Inflammatory macrophage treated with lipopolysaccharide for 4 hours (primary cell): ENCODE measurements at places on chromosomes 7 and 10.
A peak's percentile ranks its signal among the peaks of the same experiment; 100 is the strongest.

DNA sequence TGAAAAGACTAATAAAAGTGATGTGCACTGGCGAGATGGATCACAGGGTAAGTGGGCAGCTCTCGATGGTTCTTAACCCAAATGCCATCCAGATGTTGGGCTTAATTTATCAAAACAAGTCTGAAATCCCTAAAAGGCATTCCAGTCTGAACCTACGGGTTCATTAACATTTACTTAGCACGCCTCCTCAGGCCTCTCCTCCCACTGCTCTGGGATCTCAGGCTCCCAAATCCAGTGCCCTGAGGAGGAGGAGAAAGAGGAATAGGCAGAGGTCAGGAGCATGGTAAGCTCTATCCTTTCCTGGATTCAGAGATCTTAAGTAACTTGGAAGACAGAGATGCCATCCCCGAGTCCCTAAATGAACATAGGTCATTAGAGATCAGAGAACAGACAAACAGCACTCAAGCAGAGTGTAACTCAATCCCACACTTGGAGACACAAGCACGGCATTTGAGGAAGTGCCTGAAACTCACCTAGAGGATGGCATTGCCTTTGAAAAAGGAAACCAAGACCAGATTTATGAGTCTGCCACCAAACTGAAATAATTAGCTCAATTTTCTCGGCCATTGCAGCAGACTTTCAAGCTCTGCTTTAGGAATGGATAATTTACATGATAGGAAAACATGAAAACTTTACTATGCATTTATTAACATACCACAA lies 140.9 kb downstream of the CXCL12 start:
- no peak for DNase-seq

- no peak for DNase-seq
Measured at GRCh38 chr10:63697956-63698786, 177.0 kb downstream of the REEP3 start.

GRCh38 chr10:92413011-92413410 lies 122.0 kb downstream of the MARCHF5 start:
- no peak for DNase-seq

GRCh38 chr10:11881477-11882417 lies 58.6 kb downstream of the PROSER2 start:
- no peak for DNase-seq

DNA sequence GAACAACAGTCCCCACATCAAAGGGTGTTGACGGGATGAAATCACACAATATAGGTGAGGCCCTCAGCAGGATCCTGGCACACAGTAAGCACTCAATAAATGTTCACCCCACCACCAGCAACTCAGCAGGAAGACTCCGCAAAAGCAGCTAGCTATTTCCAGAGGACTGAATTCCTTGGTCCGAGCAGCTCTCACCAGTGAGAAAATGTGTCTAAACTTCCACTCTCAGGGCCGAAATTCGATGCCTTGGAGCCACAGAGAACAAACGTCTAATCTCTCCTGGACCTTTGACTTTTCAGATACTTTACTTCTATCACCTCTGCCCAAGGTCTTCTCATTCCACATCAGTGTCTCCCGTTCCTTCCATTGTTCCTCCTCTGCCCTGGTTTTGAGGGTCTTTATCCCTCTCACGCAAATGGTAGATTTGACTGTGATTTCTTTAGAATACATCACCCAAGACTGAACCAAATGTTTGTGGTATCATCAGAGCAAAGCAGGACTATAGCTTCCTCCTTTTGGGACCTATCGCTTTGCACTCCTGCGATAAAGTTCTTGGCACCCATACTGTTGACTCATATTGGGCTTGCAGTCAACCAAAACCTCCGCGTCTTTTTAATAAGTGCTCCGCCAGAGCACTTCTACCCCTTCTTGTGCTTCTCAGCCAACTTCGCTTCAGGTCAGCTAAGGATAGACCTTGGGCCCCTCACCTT lies 903 bp upstream of the NT5C2 start:
- DNase-seq: peak; percentile 54

DNA sequence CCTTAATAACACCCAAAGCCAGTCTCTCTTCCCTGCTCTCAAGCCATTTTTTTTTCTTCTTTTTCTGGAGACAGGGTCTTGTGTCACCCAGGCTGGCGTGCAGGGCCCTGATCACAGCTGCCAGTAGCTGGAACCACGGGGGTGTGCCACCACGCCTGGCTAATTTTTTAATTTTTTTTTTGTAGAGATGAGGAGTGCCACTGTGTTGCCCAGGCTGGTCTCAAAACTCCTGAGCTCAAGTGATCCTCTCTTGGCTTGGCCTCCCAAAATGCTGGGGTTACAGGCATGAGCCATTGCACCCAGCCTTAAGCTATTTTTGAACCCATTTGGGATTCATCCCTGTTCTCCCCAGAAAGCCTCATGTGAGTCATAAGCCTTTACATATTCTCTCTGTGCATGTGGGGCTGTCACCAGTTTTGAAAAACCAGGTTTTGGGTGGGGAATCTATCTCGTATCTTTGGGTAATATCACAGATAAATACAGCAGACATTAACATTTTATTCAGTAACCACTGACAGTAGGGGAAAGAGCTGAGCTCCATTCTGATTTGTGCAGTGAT lies 15.5 kb downstream of the ZNF487 start:
- DNase-seq: no peak

- DNase-seq: peak; percentile 1
Measured at GRCh38 chr7:91843831-91844230, 36.7 kb downstream of the MTERF1 start.

DNA sequence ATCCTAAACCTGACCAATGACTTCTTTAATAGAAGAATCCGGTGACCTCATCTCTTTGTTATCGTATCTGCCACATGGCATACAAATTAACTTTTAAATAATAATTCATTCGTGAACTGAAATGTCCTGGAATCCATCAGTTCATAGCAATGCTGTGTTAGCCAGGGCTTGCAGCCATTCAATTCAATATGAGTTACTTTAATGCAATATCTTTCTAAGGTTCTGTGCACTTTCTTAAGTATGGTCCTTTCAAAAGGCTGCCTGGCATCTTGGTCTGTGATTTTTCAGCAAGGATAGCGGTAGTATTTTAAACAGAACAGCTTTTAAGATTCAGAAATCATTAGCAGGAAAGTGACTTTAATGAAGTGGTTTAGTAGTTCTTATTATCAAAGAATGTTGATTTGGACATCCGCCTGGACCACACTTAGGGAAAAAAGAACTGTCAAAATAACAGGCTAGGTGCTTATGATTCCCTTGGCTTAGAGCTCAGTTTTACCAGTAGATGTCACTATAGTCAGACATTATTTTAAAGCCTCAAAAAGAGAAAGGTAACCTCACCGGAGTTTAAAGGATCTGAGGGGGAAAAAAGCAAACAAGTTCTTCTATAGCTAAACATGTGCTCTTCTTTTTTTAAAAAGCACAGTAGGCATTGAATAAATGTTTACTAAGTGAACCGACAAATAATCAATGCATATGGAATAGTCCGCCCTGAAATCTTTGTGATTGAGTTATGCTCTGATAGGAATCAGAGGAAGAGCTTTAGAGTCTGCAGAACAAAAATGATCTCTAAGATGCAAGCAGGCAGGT lies 22.7 kb downstream of the SLC35G1 start:
- no peak for DNase-seq

- no peak for DNase-seq
Measured at GRCh38 chr10:14635043-14635710, 139.5 kb downstream of the FAM107B start.

- DNase-seq: no peak
Measured at GRCh38 chr7:140458201-140458600, 21.1 kb downstream of the MKRN1 start.

DNA sequence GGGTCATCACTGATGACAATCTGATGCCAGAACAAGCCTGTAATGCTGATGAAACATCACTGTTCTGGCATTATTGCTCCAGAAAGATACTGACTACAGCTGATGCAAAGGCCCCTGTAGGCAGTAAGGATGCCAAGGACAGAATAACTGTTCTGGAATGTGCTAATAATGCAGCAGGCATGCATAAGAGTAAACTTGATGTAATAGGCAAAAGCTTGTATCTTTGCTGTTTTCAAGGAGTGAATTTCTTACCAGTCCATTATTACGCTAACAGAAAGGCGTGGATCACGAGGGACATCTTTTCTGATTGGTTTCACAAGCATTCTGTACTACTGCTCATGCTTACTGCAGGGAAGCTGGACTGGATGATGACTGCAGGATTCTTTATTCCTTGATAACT lies 18.7 kb downstream of the LCOR start:
- DNase-seq: no peak

GRCh38 chr10:121709675-121710073 lies 111.4 kb upstream of the FGFR2 start:
- DNase-seq: peak; percentile 84

GRCh38 chr7:85471740-85472139 lies 284.9 kb upstream of the SEMA3D start:
- DNase-seq: peak; percentile 65

- peak; percentile 25 for DNase-seq
Measured at GRCh38 chr7:95794917-95795515, 22.7 kb downstream of the DYNC1I1 start.

- DNase-seq: no peak
Measured at GRCh38 chr7:156493942-156494341, 146.6 kb upstream of the RNF32 start.

DNA sequence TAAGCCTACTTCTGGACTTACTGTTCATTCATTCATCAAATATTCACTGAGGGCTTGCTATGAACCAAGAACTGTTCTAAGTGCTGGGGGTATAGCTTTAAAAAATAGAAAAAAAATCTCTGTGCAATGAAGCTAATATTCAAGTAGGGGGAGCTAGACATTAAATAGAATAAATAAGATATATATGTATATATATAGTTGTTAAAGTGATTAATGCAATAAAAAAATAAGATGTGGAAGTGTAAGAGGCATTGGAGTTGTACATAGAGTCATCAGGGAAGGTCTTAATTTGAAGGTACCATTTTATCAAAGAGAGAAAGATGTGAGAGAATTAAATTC lies 181.2 kb upstream of the AGR3 start:
- DNase-seq: peak; percentile 43

DNA sequence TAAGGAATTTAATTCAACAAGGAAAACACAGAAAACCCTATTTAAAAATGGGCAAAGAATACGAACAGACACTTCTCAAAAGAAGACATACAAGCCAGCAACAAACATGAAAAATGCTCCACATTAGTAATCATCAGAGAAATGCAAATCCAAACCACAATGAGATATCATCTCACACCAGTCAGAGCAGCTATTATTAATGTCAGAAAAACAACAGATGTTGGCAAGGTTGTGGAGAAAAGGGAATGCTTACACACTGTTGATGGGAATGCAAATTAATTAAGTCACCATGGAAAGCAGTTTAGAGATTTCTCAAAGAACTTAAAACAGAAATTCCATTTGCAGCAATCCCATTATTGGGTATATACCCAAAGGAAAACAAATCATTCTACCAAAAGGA lies 55.2 kb downstream of the GCC1 start:
- no peak for DNase-seq

DNA sequence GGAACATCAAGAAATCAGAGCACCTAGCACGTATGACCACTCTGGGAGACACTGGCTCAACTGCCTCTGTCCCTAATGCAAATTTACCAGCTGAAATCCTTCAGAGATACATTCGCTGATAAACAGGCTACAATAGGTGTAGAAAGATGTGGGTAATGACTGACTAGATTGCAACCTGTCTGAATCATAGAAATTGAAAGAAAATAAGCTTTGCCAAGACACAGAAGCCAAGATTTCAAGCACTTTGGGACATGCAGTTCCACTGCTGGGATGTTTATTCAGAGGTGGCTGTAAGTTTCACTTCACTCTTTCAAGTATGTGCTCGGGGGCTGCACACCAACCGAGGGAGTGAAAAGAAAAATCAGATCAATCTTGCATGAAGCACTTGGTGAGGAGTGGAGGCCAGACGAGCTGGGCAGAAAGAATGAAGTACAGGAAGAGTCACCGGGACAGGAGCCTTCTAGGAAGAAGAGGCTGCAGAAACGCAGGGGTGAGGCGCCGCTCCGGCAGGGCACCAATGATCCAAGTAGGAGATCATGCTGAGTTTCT lies 276.7 kb downstream of the PARD3 start:
- DNase-seq: no peak

- peak; percentile 45 for DNase-seq
Measured at GRCh38 chr10:80454513-80455460, 677 bp downstream of the TSPAN14 start.

GRCh38 chr10:94358480-94358879 lies 4.3 kb downstream of the NOC3L start:
- no peak for DNase-seq

GRCh38 chr7:70949862-70950261 lies 182.1 kb upstream of the GALNT17 start:
- no peak for DNase-seq

DNA sequence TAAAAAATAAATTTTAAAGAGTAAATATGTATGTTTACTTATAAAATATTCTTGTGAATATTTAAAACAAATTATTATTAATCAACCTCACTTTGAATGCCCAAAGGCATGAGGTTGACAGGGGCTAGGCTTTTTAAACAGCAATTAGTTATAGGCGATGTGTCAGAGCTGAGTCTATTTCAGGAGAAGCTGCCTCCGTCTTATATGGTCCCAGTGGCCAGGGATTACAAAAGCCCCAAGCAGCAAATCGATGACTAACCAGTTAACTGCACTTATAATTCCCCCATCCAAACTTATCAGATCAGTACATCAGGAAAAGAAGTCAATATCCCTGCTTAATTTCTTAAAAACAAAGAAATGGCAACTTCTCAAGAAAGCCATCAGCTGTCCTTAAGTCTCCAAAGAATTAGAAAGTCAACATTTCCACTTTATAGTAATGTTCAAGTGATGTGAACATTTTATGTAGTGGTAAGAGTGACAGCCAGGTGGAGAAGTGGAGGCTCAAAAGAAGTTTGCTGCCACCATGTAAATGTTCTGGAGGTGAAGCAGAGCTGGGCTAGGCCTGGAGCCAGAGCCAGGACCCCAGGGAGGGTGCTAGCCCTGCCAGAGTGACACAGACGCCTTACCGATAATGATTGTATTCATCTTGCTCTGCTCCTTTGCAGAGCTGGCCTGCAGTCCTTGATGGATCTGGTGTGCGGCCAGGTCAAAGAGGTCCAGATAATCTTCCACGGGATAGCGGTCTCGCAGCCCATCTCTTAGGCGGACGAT lies 51.5 kb downstream of the CHST15 start:
- no peak for DNase-seq

DNA sequence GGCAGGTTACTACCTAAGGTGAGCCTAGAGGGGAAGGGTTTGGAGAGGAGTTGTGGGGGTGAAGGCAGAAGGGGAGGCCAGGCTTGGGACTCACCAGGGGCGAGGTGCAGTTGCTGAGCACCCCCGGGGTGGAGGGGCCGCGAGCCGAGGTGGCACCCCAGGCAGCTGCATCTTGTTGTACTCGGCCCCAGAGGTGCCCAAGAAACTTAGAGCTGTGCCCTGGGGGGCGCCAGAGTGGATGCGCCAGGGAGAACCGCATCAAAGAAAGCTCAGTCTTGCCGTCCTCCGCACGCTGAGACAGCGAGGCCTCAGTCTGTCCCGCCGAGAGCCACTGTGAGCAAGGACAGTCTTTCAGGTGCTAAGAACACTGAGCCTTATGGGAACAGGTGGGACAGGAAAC lies 7.4 kb downstream of the ATG9B start:
- no peak for DNase-seq

- DNase-seq: no peak
Measured at GRCh38 chr10:100887761-100888296, 24.9 kb upstream of the SLF2 start.
